ENCODE measurements at places on chromosomes 6 and 20.

DNA sequence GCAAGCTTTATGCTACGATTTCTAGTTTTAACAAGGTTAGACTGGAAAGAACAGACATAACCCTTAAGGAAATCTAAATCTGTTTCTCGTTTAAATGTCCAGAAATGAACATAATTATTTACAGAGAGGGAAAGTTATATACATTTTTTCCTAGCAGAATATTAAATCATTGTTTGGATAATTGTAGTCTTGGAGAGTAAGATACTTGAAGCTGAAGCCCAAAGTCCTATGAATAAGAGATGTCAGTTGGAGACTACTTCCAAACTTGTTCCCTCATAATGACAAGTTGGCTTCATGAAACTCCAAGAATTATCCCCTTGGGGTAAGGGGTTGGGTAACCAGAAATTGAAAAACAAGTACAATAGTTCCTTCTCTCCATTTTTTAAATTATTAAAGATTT is 911.1 kb upstream of the MAN1A1 start:
- DNase-seq, result no peak

- no peak for DNase-seq
Measured at GRCh38 chr20:55316753-55317152, 688.6 kb downstream of the CBLN4 start.

DNA sequence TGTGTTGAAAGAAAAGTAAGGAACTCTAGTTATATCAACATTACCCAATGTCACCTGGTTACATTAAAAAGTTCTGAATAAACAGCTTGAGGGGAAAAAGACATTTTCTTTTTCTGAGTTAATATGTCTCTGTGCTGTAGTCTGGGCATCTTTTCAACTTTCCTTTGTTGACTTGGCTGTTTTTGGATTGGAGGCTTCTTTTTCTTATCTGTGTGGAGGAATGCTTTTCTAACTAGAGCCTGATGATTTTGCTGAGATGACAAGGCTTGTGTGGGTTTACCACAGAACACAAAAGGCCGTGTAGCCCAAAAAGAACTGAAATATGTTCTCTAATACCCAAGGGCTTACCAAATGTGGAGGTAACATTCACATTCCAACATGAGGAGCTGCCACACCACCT is 161.8 kb downstream of the KCNQ5 start:
- no peak for DNase-seq

- no peak for DNase-seq
Measured at GRCh38 chr6:144311361-144311760, 26.2 kb downstream of the UTRN start.

- no peak for DNase-seq
Measured at GRCh38 chr6:119333707-119334295, 15.8 kb downstream of the MAN1A1 start.

- no peak for DNase-seq
Measured at GRCh38 chr6:22632581-22633145, 63.3 kb downstream of the HDGFL1 start.

GRCh38 chr6:133854364-133855275 is 34.3 kb upstream of the TCF21 start:
- DNase-seq, result no peak

Measured in pulmonary artery endothelial cell (primary cell).